ENCODE measurements at places on chromosomes 1 and 21.
A peak's percentile ranks its signal among the peaks of the same experiment; 100 is the strongest.

DNA sequence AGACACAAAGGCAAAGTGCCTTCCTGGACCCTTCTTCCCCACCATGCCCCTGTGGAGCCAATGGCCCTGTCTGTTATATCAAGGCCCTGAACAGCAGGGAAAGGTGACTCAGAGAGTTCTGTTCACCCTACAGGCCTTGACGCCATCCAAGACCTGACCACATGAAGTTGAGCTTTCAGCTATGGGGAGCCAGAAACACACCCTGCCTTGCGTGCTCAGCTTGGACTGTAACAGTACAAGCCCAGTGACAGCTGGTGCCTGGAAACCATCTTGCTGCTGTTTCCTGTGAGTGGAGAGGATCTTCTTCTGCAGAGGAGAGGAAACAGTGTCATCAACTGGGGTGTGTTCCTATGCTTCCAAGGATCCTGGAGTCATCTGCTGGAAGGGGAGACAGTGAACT lies 165.0 kb upstream of the IRF2BP2 start:
- no peak for DNase-seq

DNA sequence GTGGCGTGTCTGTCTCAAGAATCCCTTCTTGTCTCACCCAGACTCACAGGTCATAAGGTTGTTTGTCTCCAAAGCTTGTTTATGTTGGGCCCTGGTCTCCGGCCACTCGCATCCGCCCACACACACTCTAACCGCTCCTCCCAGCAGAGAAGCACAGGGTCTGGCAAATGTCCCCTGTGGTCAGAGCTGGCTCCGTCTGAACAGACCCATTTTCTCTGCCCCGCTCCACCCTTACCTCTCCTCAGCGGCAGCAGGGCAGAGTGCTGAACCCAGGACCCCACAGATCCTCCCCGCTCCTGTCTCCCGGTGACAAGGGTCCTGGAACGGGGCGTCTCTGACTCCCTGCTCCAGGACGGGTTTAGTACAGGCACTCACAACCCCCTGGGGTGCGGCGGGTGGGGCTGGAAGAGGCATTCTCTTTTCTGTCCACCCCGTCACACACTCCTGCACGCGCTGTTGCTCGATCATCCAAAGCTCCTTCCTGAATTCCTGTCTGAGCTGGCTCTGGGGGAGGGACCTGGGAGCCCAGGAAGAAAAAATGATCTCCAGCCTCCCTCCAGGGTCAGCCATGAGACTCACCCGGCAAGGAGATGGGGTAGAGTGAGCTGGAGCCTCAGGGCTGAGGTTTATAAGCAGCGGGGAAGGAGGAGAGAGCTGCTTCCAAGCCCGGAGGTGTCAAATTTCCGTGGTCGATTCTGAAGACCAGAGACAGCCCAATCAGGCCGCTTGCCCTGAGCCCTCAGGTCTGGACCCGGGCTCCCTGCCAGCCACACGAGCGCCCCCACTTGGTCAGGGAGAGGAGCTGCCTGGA lies at the start of gene S100A13:
Gene S100A13 (minus strand): TSS at position 602 of the 811 bp plus-strand sequence. CDS start 1,033 bp downstream, outside the sequence.
- no peak for DNase-seq

DNA sequence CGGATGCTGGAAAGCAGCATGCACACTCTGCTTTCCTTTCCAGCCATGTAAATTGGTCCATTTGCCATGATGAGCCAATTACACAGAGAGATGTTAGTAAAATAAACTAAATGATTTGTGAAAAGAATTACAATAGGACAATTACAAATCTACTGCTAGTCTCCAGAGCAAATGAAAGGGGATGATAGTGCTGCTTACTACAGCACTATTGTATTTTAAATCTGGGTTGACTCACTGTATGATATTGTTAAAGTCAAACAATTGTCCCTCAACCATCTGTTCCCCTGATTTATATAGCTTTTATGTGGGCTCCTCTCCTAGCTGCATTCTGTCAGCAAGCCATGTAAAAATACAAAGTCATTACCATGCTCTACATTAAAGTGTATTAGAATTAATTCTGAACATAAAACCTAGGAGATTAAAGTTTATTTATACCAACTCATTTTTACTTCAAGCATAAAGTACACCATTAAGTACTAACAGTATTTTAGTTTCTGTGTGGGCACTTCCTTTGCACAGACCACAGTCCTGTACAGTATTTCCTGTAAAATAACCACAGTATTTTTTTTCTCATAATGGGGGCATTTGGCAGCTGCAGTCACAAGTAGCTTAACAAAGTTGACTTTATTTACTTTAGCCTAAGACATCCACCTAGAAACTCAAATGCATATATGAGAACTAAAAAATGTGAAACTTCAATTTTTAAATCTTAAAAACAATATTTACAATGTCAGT lies 135.8 kb downstream of the VAV3 start:
- no peak for DNase-seq

DNA sequence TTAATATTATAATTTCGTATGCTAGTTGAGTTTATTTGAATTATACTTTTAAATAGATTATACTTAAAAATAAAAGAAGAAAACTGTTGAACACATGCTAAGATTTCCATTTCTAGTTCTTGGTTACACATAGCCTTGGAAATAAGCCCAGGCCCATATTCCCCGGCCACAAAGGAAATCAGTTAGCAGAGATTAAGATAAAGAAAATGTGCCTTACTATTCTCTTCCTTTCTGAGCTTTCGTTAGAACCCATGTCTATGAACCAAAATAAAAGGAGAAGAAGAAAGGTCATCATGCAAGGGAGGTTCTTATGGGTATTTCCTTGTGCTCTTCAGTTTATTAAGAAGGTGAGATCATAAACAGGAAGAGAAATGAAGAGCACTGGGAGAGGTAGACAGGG lies 32.3 kb upstream of the CRP start:
- no peak for DNase-seq

DNA sequence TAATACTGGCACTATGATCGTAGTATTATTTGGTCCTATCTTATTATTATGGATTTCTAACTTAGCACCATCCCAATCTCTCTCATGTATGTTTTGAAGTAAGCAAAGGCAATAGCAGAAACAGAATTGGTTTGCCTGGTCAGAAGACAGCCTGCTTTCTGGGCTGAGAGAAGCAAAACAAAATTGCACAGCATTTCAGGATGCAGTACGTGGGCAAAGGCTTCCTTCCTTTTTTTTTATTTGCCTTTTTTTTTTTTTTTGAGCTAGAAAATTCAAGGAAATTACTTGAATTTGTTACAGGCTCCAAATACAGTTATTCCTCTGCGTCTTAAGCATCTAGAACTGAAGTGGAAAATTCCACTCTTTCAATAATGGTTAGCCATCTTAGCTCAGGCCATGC lies 8.8 kb downstream of the CDA start:
- no peak for DNase-seq

- DNase-seq = no peak
Measured at GRCh38 chr21:32459972-32460371, 47.5 kb downstream of the EVA1C start.

- DNase-seq = no peak
Measured at GRCh38 chr1:200367841-200368534, 41.8 kb downstream of the ZNF281 start.

- DNase-seq = no peak
Measured at GRCh38 chr1:93595266-93595665, 86.4 kb downstream of the BCAR3 start.

- no peak for DNase-seq
Measured at GRCh38 chr1:234979296-234980279, 149.0 kb downstream of the TOMM20 start.

DNA sequence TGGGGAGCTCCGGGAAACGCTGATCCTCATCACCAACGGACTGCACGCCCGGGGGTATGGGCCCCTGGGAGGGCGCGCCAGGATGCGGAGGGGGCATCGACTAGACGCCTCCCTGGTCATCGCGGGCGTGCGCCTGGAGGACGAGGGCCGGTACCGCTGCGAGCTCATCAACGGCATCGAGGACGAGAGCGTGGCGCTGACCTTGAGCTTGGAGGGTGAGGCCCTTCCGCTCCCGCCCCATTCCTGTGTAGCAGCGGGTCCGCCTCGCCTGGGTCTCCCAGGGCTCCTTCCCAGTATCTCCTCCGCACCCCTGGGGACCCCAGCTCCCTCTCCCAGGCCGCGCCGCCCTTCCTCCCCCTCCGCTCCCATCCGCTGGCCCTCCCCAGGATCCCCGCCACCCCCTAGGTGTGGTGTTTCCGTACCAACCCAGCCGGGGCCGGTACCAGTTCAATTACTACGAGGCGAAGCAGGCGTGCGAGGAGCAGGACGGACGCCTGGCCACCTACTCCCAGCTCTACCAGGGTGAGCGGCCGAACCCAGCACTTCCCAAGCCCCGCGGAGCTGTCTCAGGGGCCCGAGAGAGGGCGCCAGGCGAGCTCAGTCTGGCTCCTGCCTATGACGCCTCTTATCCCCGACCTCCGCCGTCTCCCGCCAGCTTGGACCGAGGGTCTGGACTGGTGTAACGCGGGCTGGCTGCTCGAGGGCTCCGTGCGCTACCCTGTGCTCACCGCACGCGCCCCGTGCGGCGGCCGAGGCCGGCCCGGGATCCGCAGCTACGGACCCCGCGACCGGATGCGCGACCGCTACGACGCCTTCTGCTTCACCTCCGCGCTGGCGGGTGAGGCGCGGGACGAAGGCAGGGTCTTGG lies 5.0 kb downstream of the HAPLN2 start:
- peak; percentile 26 for DNase-seq

- DNase-seq = no peak
Measured at GRCh38 chr1:113946112-113946511, 17.0 kb downstream of the HIPK1 start.

DNA sequence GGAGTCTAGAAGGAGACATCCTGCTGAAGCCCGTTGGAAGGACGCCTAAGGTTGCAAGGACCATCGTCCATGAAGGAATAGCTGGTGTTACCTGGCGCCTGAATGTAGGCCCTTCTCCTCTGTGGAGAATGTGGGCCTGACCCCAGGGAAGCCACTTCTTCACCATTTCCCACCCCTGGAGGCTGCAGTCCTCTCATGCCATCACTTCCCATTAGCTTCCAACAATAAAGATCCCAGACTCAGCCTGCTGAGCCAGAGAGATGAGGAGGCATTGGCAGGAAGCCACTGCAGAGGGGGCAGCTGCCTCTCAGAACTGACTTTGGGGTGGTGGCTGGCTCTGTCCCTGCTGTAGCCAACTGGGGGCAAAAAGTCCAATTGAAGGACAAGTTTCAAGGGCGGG lies 21.3 kb upstream of the KCNE2 start:
- DNase-seq = no peak

- no peak for DNase-seq
Measured at GRCh38 chr1:30807318-30808066, 49.9 kb upstream of the LAPTM5 start.

- peak; percentile 25 for DNase-seq
Measured at GRCh38 chr1:205523891-205524793, 19.7 kb downstream of the CDK18 start.

GRCh38 chr1:212916481-212917133 lies 33.7 kb upstream of the VASH2 start:
- no peak for DNase-seq
